LNCaP clone FGC (cell line): ENCODE measurements at places on chromosomes 11 and 22.

GRCh38 chr11:8794126-8794525 lies 111.5 kb downstream of the RPL27A start:
- DNase-seq = no peak

DNA sequence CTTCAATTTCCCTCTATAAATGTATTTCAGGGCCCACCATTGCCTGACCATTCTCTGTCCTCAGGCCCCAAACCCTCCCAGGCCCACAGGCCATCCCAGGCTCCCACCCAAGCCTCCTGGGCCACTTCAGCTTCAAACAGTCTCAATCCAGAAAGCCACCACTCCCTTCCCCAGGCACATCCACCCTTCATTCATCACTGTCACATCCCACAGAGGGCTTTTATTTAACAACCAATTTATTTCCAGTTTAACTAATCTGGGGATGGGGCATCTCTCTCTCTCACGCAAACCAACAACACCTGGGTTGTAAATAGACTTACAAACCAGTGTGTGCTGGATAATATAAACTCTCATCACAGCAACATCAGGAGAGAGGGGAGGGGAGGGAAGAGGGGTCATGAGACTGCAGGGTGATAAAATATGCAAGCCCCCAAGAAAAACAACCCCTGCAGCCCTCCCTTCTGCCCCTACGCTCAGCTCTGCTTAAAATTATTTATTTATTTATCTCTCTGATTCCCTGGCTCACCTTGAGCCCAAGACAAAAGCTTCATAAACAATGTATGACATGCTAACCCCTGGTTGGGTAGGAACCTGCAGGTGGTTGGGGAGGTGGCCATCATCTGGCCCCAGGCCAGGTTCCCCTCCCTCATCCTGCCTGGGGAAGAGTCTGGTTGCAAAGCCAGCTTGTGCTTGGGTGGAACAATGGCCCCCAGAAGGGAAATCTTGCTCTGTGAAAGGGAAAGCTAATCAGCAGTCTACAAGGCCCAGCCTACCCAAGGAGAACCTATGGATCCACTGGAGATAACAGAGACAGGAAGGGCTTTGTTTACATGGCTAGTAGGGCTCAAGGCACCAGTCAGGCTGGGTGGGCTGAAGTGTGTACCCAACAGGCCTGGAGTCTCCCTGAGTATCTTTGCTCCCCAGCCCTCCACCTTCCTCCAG lies 359.2 kb downstream of the BUD13 start:
- no peak for DNase-seq

GRCh38 chr22:38347944-38348750 lies 30.9 kb upstream of the CSNK1E start:
- no peak for DNase-seq

- no peak for DNase-seq
Measured at GRCh38 chr11:44575288-44575672, 9.8 kb downstream of the CD82 start.

DNA sequence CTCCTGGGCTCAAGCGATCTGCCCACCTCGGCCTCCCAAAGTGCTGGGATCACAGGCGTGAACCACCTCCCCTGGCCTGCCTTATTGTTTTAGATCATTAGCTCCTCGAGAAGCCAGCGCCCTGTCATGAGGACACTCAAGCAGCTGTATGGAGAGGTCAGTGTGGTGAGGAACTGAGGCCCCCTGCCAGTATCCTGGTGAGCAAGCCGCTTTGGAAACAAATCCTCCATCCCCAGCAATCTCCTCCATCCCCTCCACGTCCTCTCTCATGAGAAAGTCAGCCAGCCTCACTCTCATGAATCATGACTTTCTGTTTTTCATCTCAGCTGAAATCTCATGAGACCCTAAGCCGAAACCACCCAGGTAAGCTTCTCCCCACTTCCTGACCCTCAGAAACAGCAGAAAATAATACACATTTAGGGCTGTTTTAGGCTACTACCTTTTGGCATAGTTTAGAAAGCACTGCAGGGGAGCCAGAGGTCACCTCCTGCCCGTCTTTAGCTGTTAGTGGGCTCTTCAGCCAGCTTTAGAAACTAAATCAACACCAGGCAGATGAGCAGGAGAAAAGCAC lies 56.0 kb downstream of the CTTN start:
- DNase-seq = no peak

DNA sequence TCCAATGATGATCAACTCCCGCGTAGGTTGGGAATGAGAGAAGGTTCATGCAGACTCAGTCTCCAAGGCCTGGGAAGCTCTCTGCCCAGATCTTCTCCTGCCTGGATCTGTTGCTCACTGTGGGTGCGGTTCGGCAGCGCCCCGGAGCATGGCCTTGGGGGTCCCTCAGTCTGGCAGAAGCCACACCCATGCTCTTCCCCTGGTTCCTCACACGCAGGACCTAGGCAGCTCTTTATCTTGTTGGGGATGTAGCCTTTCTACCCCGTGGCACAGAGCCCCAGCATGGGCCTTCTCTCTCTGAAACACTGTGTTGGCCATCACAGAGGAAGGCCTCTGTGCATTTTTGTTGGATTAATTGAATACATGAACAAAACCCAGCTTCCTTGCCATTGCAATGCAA lies 1461.6 kb downstream of the BRD1 start:
- no peak for DNase-seq

- DNase-seq = no peak
Measured at GRCh38 chr11:36750349-36750748, 152.3 kb upstream of the RAG2 start.

DNA sequence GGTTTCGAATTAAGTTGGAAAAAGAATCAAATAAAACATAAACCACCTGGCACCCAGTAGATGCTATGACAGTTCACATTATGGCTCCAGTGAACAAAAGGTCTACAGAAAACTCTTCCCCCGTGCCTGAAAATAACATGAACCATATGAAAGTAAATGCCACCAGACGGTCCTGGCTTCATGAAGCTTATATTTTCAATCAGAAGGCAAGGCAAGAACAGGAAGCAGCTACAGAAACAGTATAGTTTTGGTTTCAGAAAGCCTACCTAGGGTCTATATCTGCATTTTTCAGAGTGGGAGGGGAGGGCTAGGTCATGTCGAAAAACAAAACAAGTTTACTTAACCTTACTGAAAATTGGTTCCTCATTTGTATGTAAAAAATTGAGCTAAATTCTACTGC lies 9.8 kb downstream of the RAB30 start:
- no peak for DNase-seq

- DNase-seq = no peak
Measured at GRCh38 chr11:124868331-124869274, 3.4 kb downstream of the ROBO3 start.

DNA sequence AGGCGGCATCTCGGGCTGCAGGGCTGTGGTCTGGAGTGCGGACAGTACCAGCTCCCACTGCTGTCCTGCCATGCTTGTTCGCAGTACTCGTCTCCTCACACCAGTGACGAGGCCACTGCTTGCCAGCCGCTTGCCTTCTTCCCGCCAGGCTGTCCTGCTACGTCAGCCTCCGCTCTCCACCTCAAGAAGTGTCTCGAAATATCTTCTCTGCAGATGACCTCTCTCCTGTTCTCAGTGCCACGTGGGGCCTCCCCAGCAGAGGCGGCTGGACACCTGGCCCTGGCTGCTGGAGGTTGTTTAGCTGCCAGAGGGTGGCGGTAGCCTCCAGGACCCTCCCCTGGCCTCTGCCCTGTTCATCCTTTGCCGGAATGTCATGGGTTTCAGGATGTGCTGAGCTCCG lies 3.1 kb upstream of the CCDC188 start:
- DNase-seq = no peak

GRCh38 chr11:104999721-105000120 lies 23.2 kb downstream of the CASP5 start:
- DNase-seq = no peak

DNA sequence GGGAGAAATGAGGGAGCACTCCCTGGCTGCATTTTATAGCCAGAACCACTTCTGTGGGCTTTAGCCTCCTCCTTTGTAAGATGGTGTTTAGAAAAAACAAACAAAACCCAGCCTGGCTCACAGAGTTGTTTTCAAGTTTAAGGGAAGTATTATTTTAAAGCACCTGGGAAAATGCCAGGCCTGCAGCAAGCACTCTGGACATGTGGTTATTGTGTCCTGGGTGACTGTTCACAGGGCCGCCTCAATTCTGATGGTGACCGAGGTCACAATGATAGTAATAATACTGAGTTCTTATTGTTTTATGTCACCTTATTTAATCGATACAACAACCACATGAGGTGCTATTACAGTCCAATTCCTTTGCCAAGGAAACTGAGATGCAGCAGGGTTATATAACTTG lies 20.7 kb upstream of the SLC22A12 start:
- no peak for DNase-seq

- DNase-seq = no peak
Measured at GRCh38 chr11:102267609-102268008, 49.7 kb upstream of the BIRC3 start.

DNA sequence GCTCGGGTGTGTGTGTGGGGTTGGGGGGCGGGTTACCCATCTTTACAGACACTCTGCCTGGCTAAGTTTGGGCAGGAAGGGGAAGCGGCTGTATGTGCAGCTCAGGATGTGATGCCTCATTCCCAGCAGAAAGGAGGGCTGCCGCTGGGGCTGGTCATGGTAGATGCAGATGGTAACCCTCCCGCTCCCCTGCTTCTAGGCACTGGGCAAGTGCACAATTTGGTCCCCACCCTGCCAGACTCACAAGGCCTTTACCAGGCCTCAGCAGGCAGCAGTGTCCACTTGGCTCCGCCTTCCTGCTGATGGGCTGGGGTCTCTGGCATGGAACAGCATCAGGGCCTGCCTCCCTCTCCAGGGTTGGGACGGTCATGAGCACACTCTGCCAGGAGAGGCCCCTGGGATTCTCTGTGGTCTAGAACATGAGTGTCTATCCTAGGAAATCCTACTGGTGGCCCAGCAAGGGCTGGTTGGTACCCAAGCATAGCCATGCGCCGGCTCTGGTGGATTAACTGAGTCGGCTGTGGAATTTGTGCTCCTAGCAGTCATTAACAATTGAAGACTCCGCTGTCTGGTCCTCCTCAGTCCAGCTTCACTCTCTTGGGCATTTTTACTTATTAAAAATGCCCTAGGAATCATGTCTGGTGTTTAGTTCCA lies 4.2 kb downstream of the LMO1 start:
- no peak for DNase-seq

GRCh38 chr11:74070723-74071492 lies 62.0 kb upstream of the UCP3 start:
- peak; percentile 99 for DNase-seq

- DNase-seq = no peak
Measured at GRCh38 chr11:134155456-134155855, 68.3 kb downstream of the NCAPD3 start.

DNA sequence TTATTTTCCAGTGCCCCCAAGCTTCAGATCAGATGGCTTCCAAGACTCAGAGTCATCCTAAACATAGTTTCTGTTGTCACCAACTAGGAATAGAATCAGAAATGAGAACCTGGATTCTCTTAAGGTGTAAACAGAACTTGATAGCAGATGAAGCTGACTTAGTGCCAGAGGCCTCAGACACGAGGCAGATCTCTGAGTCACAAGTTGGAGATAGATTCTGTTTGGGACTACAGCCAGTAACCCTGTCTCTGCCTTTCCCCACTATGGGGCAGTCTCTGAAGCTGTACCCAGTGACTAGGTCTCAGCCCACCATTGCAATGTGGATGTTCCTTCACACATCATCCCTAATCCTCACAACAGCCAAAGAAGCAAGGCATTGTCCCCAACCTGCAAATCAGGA lies 25.4 kb downstream of the NEU3 start:
- no peak for DNase-seq

GRCh38 chr11:125373426-125374391 lies 122.4 kb downstream of the FEZ1 start:
- DNase-seq = no peak
